ENCODE measurements at places on chromosomes 3 and 15.

GRCh38 chr15:78130466-78131294 lies 565 bp downstream of the CIB2 start:
- no peak overlapping the region for H3K4me3 ChIP-seq
- no peaks in the 10 kb centered on the region for H3K36me3 ChIP-seq
- no peak overlapping the region for H3K27ac ChIP-seq
- DNase-seq, result peak; percentile 26
- no peaks in the 10 kb centered on the region for H3K27me3 ChIP-seq

DNA sequence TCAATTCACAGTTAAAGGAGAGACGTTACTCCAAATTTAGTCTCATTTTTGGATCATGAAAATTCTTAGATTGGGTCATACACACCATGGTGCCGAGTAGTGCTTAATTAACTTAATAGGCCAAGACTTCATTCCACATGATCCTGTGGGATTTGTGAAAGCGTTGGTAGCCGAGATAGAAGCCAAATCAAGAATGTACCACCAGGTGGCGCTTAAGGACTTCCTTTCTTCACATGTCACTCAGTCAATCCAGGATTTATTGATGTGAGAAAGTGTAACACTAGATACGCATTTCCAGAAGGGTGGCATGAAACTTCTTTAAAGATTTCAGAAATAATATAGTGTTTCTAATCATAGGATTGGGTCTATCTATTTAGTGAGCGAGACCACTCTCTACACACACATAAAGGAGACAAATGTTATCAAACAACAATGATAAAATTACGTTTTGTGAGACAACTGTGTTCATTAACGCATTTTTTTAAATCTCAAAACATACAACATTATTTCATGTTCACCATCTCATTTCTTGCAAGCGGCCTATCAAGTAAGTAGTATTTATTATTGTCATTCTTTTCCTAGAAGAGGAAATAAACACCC lies 436.1 kb downstream of the CHL1 start:
- no peaks in the 10 kb centered on the region for H3K36me3 ChIP-seq
- peak; percentile 34 for DNase-seq
- no peak overlapping the region for H3K27ac ChIP-seq
- no peak overlapping the region for H3K4me3 ChIP-seq
- no peaks in the 10 kb centered on the region for H3K27me3 ChIP-seq
- no peaks in the 10 kb centered on the region for H3K4me1 ChIP-seq

DNA sequence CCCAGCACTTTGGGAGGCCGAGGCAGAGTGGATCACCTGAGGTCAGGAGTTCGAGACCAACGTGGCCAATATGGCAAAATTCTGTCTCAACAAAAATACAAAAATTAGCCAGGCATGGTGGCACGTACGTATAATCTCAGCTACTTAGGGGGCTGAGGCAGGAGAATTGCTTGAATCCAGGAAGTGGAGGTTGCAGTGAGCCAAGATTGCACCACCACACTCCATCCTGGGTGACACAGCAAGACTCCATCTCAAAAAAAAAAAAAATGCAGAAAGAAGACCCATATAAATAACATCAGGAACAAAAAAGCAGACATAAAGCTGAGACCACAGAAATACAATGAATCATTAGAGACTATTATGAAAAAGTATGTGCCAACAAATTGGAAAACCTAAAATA lies 235.2 kb upstream of the VEPH1 start:
- no peaks in the 10 kb centered on the region for H3K27me3 ChIP-seq
- no peaks in the 10 kb centered on the region for H3K36me3 ChIP-seq
- no peak overlapping the region for H3K4me3 ChIP-seq
- no peak overlapping the region for H3K27ac ChIP-seq

GRCh38 chr3:128352326-128352725 lies 114.4 kb downstream of the DNAJB8 start:
- H3K36me3 ChIP-seq, result peaks cover 5% of the 10 kb centered on the region
- no peaks in the 10 kb centered on the region for H3K27me3 ChIP-seq
- H3K4me3 ChIP-seq, result no peak overlapping the region
- no peaks in the 10 kb centered on the region for H3K4me1 ChIP-seq

- H3K36me3 ChIP-seq, result peaks cover 4% of the 10 kb centered on the region
- peak within 1 kb of the TSS; percentile 88 for H3K27ac ChIP-seq
- H3K4me1 ChIP-seq, result peaks cover 8% of the 10 kb centered on the region
Observed at GRCh38 chr3:138187296-138188012, at the start of gene ARMC8. TSS of gene ARMC8 (plus strand) at chr3:138187301. CDS start at chr3:138187555, 254 bp downstream.

DNA sequence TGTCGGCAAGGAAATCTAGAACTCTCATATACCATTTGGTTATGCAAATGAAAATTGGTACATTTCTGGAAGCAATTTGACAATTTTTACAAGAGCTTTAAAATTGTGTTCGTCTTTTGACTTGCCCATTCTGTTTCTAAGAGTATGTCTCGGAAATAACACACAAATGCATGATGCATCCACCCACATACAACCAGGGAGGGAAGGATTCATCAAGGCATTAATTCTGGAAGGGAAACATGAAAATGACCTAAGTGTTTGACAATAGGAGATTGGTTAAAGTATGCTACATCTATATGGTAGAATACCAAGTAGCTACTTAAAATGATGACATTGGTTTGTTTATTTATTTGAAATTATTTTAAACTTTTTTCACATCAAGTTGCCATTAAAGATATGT lies 58.6 kb downstream of the PIAS1 start:
- no peak overlapping the region for H3K27ac ChIP-seq
- no peaks in the 10 kb centered on the region for H3K27me3 ChIP-seq
- no peak overlapping the region for H3K4me3 ChIP-seq
- H3K4me1 ChIP-seq, result no peaks in the 10 kb centered on the region
- H3K36me3 ChIP-seq, result no peaks in the 10 kb centered on the region

DNA sequence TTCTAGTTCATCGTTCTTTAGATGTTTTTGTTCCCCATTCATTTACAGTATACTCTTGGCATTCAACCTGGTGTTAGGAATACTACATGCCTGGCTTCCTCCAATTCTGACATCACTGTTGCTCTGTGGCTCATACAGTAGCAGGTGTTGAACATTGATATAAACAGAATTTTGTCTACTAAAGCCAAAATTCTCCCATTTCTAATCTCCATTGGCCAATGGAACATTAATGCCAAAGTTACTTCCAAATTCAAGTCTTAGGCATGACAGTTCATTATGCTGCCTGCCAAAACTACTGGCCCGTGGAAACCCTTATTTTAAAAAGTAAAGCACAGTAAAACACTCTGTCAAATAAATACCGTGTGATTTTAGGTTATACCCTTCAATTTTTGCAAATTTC lies 368.0 kb downstream of the NAALADL2 start:
- H3K36me3 ChIP-seq, result no peaks in the 10 kb centered on the region
- no peaks in the 10 kb centered on the region for H3K27me3 ChIP-seq
- no peak overlapping the region for H3K27ac ChIP-seq
- no peak for DNase-seq
- H3K4me3 ChIP-seq, result no peak overlapping the region

DNA sequence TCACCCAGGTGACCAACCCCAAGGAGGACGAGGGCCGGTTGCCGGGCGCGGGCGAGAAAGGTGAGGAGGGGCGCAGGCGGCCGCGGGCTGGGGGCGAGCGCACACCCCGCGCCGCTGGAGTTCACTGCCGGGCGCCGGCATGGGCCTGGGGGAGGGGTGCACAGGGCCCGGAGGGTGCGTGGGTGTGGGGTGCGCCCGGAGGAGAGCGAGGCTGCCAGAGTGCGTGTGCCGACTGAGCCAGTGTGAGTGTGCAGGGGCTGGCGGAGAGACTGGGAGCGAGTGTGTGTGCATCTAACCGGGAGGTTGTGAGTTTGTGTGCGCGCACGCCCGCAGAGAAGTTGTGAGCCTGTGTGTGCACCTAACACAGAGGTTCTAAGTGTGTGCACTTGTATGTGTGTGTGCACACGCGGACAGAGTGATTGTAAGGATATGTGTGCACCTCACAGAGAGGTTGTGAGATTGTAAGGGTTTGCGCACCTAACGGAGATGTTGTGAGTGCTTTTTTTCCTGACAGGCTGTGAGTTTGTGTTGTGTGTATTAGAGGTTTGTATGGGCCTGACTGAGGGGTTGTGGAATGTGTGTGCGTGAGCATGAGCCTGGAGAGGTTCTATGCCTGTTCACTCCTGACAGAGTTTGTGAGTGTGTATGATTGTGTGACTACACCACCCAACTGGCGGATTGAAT lies 681 bp downstream of the CTDSPL start:
- H3K36me3 ChIP-seq, result no peaks in the 10 kb centered on the region
- DNase-seq, result no peak
- H3K27me3 ChIP-seq, result peaks cover 40% of the 10 kb centered on the region
- H3K4me1 ChIP-seq, result peaks cover 24% of the 10 kb centered on the region
- peak overlapping the region; percentile 17 for H3K4me3 ChIP-seq
- no peak overlapping the region for H3K27ac ChIP-seq

DNA sequence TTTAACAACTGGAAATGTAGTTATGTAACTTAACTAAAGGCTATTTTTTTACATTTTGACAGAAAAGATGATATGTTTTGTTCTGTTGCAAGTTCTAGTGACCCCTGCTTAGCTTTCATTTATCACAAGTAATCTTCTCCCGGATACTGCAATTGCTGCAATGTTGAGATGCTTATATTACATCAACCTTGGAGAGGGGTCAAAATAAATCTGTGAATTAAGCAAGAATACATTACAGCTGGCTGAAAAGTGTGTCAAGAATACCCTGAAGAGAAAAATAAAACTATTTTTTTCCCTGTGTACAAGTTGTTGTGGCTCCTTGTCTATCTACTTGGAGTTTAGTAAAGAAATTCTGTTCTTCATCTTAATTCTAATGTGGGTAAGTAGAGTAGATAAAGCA lies 232.1 kb upstream of the GOLIM4 start:
- H3K27me3 ChIP-seq, result no peaks in the 10 kb centered on the region
- H3K4me3 ChIP-seq, result no peak overlapping the region
- no peak overlapping the region for H3K27ac ChIP-seq
- DNase-seq, result no peak
- no peaks in the 10 kb centered on the region for H3K4me1 ChIP-seq

DNA sequence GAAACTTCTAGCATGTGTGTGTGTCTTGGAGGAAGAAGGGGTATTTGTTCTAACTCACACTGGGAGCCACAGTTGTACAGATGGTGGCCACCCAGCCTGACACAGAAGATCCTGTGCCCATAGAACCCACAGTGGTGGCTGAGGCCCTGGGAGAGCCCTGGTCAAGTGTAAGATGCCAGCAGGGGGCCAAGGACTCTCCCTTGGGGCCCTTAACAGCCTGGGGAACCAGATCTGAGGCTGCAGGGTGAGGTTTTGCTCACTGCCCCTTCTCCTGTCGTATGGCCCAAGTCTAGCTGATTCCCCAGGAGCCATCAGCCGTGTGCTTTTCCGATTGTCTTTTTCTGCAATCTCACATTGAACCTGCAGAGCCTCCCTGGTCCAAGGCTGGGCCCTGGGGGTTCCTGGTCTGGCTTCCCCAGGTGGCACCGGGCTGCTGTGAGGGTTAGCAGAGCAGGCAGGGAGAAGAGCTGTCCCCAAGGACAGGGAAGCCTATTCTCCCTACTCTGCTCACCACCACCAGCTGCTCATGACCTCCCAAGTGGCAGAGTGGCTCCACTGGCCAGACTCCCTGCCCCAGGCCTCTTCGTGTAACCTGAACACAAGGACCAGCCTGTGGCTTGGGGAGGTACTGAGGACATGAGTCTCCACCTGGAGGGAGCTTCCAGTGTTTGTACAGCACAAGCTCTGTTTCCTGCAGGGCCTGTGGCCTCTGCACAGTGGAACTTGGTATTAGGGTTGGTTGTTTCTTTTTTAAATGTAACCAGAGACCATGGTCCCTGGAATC lies 51.9 kb downstream of the CA12 start:
- DNase-seq, result no peak
- no peaks in the 10 kb centered on the region for H3K36me3 ChIP-seq
- H3K27ac ChIP-seq, result no peak overlapping the region
- H3K27me3 ChIP-seq, result no peaks in the 10 kb centered on the region
- H3K4me1 ChIP-seq, result no peaks in the 10 kb centered on the region

- no peaks in the 10 kb centered on the region for H3K4me1 ChIP-seq
- no peak overlapping the region for H3K27ac ChIP-seq
- peaks cover 20% of the 10 kb centered on the region for H3K36me3 ChIP-seq
- no peak for DNase-seq
Observed at GRCh38 chr3:130688697-130689470, 57.7 kb downstream of the PIK3R4 start.

- no peaks in the 10 kb centered on the region for H3K36me3 ChIP-seq
- peak; percentile 46 for DNase-seq
- peaks cover 23% of the 10 kb centered on the region for H3K4me1 ChIP-seq
- no peak overlapping the region for H3K4me3 ChIP-seq
- no peak overlapping the region for H3K27ac ChIP-seq
Observed at GRCh38 chr3:125150525-125151441, 61.8 kb downstream of the SLC12A8 start.

DNA sequence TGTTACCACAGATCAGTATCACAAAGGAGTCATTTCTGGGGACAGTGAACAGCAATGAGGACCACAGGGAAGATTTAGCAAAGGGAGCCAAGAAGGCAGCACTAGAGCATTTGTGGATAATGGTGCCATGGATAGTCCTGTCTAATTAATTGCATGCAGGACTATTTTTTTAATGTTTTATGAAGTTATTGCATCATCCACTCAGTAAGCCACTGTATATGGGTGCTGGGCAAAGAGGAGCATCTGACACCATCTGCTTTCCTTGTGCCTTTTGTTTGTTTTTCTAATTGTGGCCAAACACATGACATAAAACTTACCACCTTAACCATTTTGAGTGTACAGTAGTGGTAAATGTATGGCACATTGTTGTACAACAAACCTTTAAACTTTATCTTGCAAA lies 301.1 kb upstream of the LRRFIP2 start:
- no peaks in the 10 kb centered on the region for H3K36me3 ChIP-seq
- H3K4me1 ChIP-seq, result no peaks in the 10 kb centered on the region
- H3K4me3 ChIP-seq, result no peak overlapping the region
- no peak overlapping the region for H3K27ac ChIP-seq

DNA sequence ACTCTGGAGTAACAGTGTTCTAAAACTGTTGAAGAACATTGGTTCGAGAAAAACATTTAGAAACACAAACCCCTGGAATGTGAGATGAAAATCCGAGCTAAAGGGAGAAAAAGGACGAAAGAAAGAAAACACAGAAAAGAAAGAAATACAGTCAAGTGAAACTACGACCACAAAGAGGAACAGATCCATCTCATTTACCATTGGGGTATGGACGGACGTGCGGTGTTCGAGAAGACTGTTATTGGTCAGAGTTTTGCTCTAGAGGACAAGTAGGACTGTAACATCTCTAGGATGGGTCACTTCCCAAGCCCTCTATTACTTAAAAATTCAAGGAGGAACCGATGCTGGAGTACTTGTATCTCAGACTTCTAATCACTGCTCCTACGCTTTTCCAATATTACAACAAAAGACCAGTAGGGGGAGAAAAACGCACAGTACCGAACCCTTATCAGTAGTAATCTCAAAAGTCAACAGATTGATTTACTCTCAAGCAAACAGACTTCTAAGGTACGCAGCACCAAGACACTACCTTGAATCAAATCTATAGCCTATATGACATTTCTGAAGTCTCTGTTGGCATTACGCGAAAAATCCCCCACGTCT lies 1.1 kb upstream of the PIK3CA start:
- H3K4me1 ChIP-seq, result peaks cover 26% of the 10 kb centered on the region
- H3K4me3 ChIP-seq, result peak overlapping the region; percentile 98
- H3K27ac ChIP-seq, result peak overlapping the region; percentile 84
- no peaks in the 10 kb centered on the region for H3K27me3 ChIP-seq
- H3K36me3 ChIP-seq, result no peaks in the 10 kb centered on the region

GRCh38 chr3:155690921-155691320 lies 54.0 kb downstream of the PLCH1 start:
- no peak for DNase-seq
- H3K4me1 ChIP-seq, result no peaks in the 10 kb centered on the region
- H3K27me3 ChIP-seq, result no peaks in the 10 kb centered on the region
- no peak overlapping the region for H3K4me3 ChIP-seq
- H3K27ac ChIP-seq, result no peak overlapping the region
- no peaks in the 10 kb centered on the region for H3K36me3 ChIP-seq

GRCh38 chr3:110564674-110565073 lies 506.9 kb upstream of the NECTIN3 start:
- H3K4me1 ChIP-seq, result no peaks in the 10 kb centered on the region
- no peak for DNase-seq
- no peak overlapping the region for H3K27ac ChIP-seq

Measured in T-cell (primary cell).